ENCODE measurements at places on chromosomes 6 and 20. TPM values are rescaled to one million over a fixed set of nuclear protein-coding genes. Genes with fewer than 3 reads are reported as not detected.

DNA sequence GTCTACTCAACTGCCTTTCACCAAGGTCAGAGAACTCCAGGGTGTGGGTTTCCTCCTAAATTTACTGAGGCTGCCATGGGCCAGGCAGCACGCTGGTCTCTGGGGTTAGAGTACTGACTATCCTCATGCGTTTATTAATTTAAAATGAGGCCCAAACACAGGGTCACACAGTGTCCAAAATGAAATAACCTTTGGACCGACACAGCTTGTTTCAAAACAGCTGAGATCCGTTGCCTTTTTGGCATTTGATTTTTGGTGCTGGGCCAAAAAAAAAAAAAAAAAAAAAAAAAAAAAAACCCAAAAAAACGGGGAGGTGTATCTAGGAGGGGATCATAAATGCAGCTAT, 14.6 kb upstream of the TOX2 start:
- DNase-seq = no peak

DNA sequence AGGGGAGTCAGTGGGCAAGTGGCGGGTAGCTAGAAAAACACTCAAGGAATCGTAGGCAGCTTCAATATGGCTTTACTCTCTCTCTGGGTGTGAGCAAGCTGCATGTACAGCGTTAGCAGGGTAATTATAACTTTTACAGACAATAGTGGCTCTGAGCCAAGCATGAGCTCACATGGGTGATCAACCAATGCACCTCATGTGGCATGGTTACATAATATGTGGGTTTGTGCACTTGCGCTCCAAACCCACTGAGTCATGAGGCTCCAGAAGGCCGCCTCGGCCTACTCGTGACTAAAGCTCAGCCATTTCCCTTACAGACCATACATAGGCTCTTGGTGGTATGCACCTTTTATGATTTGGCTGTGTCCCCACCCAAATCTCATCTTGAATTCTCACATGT, 78.4 kb upstream of the FBXL4 start:
- no peak for DNase-seq

GRCh38 chr6:109644131-109644530, 46.9 kb downstream of the AK9 start:
- no peak for DNase-seq

GRCh38 chr20:905396-905961, 10.7 kb downstream of the ANGPT4 start:
- no peak for DNase-seq

GRCh38 chr6:28349344-28349891, 329 bp upstream of the ZKSCAN3 start:
- no peak for DNase-seq

- no peak for DNase-seq
Measured at GRCh38 chr6:21915707-21916260, 322.2 kb downstream of the SOX4 start.

- DNase-seq = no peak
Measured at GRCh38 chr6:135493218-135493961, 4.2 kb downstream of the AHI1 start.

GRCh38 chr6:21312118-21312517, 281.4 kb upstream of the SOX4 start:
- DNase-seq = no peak

DNA sequence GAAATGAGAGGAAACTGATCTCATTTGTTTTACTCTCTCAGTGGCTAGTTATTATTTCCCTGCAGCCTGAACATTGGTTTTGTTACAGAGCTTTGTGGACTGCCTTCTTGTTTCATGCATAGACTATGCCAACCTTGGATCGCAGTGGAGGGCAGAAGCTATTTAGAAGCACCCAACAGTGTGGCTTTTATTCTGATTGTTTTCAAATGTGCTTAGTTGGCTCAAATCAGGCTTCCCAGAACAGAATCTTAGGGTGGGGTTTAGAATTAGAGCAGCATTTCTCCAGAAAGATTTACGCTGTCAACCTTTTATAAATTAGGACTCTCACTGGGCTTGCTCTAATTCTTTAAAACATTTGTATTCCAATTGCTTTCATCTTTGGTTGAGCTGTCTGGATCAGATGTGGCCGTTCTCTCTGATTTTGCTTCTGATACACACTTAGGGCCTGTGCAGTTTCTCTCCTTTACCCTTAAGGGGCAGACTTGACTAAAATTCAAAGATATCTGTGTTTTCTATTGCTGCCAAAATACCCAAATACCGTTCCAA, 210.3 kb downstream of the BCKDHB start:
- DNase-seq = no peak

GRCh38 chr6:13490402-13490801, 3.0 kb upstream of the GFOD1 start:
- no peak for DNase-seq

DNA sequence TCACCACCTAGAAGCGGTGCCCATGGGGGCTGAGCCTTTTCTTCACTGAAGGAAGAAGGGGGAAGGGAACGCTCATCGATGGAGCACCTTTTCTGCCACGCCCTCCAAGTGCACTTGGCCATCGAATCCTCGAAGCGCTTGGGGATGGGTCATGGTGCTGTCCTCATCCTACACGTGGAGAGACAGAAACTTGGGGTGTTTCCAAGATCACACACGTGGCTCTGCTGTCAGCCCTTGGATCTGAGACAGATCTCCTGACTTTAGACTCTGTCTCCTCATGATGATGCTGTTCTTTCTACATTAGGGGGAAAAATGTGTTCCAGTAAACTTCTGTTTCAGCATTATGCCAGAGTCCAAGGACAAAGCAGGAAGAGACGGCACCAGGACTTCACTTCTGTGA, 78.5 kb downstream of the SYNDIG1 start:
- no peak for DNase-seq

GRCh38 chr6:166275714-166276166, 32.5 kb downstream of the PRR18 start:
- DNase-seq = no peak

DNA sequence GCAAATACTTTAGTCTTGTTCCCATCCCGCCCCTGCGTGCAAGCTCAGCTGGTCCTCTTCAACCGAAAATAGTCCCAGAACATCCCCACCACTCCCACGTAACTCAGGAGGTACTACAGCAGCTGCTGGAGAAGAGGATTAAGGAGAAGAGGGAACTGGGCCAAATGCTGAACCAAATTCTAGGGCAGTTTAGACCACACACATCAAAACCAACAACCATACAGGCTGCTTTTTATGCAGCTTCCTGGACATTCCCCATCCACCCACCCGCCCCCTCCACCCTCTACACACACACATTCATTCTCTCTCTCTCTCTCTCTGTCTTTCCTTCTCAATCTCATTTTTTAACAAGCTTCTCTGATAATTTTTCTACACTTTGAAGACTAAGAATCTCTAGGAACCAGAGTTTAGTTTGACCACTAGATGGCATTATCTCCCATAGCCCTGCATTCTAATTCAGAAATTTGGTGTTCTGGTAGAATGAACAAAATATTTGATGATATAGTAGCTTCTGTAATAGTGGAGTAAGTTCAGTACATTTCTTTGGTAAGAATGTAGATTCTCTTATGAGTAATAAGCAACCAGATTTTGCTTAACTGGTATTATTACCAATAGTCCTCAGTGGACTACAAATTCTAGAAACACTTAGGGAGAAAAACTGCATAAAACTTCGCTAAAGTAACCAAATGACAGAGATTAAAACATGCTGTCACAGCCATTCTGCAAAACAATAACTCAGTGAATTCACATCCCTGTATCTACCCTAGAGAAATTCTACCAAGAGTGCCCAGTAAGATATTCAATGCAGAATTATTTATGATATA, 52.1 kb upstream of the BEND6 start:
- no peak for DNase-seq

Gene MICAL1
- 41.1 TPM for polyA plus RNA-seq

Gene PTK6
- 1.3 TPM for polyA plus RNA-seq

Gene HAO1
- 0.06 TPM for polyA plus RNA-seq

Gene APOM
- 103 TPM for polyA plus RNA-seq

Gene SIGLEC1
- polyA plus RNA-seq = 0.58 TPM

Gene MARCKS
- polyA plus RNA-seq = 248 TPM
